Activated naive CD4-positive, alpha-beta T cell treated with Interleukin-2 at 50 U/mL for 16 hours (primary cell): ENCODE measurements at places on chromosomes 6 and 20.

GRCh38 chr6:74631564-74631963 is 574.3 kb downstream of the COL12A1 start:
- DNase-seq = no peak

- DNase-seq = no peak
Observed at GRCh38 chr6:28543651-28544610, 18.2 kb downstream of the GPX5 start.

GRCh38 chr6:97293198-97293696 is 10.2 kb upstream of the MMS22L start:
- no peak for DNase-seq

DNA sequence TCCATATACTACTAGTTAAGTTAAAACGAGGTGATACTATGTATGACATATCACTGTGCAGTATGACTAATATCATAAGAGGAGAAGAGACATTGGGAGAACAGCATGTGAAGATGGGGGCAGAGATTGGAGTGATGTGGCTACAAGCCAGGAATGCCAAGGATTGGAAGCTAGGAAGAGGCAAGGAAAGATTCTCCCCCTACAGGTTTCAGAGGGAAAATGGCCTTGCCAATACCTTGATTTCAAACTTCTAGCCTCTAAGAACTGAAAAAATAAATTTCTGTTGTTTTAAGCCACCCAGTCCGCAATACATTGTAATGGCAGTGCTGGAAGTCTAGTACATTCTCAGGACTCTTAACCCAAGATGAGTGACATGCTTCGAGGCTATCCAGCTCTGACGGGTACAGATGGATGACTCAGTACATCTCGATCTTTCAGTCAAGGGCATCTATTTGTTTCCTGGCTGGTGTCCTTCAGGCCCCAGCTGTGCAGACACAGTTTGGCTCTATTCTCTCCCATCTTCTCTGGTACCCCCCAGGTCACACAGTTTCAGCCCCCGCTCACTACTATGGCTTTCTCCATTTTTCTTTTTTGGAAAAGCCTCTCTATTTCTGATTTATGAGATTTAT is 55.5 kb upstream of the THEMIS start:
- DNase-seq = no peak

DNA sequence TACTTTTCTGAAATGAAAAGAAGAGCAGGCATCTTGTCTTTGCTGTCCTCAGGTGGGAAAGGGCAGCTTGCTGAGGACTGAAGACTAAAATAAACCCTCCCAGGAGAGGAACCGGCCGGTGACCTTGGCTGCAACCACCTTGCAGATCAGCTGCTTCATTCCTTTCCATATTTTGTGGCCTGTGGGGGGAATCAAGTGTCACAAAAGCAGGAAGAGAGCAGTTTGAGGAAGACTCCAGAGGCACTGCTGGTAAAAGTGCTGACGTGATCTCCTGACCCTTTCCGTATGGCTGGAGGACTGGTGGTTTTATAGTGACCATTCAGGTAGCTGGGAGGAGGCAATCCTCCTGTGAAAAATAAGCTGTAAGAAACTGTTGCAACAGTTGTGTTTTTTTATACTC is 157.0 kb downstream of the PLCB4 start:
- DNase-seq = no peak

- DNase-seq = no peak
Observed at GRCh38 chr6:79212859-79213258, 21.6 kb downstream of the HMGN3 start.

GRCh38 chr6:162728197-162728596 is 423 bp downstream of the PACRG start:
- DNase-seq = no peak

DNA sequence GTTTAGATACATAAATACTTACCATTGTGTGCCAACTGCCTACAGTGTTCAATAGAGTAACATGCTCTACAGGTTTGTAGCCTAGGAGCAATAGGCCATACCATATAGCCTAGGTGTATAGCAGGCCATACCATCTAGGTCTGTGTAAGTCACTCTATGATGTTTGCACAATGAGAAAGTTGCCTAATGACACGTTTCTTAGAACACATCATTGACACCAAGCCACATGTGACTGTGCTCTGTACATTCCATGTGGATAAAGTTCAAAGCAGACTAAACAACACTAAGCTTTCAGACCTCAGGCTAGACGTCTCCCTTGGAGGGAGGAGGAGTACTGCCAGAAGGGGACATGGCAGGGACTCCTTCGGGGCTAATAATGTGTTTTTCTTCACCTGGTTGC is 93.6 kb downstream of the KIF16B start:
- no peak for DNase-seq

DNA sequence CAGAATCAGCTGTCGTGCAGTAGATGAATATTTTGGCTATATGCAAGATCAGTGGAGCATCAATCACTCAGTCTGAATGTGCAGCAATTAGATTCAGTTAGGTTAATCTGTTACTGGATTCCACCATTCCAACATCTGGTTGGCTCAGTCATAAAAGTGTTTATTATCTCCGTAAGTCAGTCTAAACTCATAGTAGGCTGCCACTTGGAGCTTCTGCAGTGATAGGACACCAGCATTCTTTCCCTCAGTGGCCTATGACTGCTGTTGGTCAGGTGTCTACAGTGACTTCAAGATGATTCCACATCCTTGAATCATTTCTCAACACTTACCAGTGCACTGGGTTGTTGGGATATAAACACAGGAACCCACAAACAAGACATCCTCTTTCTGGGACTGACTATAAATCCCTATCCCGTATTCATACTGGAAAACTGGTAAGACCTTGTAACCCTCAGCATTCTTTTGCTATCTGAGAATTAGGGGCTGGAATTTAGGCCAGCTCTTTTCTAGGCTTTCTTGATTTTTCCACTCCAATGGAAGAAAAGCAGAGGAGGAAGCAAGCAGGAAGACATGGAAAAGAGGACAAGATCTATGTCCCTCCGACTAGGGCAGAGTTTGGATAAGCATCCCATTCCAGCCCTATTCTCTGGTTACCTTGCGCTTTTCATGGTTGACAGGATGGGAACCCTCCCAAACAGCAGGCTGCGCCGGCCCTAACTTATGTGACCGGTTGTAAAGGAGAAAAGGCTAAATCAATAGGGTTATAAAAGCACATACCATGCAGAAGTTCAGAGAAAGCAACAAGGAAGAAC is 919.6 kb downstream of the KIF16B start:
- DNase-seq = no peak

- DNase-seq = no peak
Observed at GRCh38 chr20:63005862-63006539, 763 bp downstream of the BHLHE23 start.

GRCh38 chr6:15280028-15280427 is 34.2 kb downstream of the JARID2 start:
- no peak for DNase-seq

DNA sequence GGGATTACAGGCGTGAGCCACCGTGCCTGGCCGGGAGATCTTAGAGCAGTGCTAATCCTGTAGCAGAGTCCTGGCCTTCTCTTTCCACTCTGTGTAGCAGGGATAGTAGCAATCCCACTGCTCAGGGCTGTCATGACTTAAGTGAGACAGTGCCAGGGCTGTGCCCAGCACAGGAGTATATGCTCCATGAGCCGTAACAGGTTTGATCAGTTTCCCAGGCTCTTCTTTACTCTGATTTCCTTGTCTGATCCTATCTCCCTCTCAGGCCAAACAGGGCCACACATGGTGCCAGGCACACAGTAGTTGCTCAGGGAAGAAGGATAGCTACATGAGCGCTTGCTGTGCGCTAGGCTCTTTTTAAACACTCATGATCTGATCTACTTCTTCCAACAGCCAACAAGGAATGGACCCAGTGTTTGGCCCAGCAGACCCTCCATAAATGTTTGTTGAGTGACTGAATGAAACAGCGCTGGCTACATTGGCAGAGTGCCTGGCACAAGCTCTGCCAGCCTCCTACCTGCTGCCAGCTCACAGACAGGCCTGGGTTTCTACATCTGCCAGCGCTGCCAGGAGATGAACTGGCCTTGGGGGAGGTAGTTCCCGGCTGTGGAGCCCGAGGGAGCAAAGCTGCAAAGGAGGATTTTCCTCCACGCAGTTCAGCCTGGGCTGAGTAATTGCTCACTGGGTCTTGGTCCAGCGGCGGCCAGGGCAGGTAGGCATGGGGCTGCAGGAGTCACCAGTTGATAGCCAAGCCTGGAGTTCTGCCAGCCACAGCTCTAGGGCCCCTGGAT is 36.9 kb downstream of the SNAI1 start:
- no peak for DNase-seq

DNA sequence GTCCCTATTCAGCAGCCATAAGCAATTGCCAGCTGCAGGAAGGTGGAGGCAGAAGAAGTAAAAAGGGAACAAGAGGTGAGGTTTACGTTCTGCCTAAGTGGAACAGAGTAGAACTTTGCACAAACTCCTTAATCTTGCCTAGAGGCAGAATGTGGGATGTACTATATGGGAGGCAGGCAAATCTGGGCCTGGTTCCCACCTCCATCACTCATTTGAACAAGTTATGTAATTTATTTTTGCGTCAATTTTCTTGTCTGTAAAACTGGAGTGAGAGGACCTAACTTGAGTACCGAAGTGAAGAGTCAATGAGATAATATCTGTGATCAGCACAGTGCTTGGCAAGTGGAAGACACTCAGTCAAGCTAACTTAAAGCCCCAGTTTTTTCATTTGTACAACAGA is 2.0 kb upstream of the TPBG start:
- no peak for DNase-seq

- no peak for DNase-seq
Observed at GRCh38 chr6:44224965-44225305, 1.5 kb downstream of the SLC29A1 start.

DNA sequence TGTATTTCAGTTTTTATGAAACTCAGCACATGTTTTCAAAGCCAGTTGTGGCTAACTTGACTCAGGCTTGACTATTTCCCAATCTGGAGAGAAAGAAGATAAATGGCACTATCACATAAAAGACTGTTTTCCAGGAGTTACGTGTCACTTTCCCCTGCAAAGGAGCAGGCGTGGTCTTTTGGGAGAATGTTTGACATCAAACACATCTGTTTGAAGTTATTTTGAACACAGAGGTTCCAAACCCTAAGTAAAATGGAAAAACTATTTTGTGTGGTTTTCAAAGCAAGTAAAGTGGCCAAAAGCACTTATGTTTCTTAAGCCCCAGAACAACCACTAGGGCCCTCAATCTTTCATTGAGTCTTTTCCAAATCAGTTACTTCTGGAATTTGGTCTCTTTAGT is 89.7 kb downstream of the FOXF2 start:
- no peak for DNase-seq

DNA sequence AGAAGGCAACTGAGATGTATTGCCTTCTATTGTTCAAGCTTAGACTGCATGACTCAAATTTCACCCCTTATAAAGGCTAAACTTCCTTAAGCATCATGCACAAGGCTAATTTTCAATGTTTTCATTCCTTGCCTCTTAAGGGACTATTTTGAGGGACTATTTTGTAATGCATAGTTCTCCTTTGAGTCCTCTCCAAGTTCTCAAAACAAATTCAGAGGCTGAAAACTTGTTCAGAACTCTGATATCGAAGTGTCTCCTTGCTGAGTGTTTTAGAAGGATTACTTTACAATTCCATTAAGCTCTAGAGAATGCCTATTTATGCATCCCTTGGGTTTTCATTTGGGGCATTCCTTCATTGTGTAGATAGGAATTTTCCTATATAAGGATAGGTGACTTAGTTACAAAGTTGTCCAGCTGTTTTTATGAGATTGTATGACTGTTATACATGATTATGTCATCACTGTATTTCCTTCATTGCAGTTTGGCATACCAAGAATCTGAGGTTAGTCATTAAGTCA is 41.7 kb downstream of the COL19A1 start:
- no peak for DNase-seq

DNA sequence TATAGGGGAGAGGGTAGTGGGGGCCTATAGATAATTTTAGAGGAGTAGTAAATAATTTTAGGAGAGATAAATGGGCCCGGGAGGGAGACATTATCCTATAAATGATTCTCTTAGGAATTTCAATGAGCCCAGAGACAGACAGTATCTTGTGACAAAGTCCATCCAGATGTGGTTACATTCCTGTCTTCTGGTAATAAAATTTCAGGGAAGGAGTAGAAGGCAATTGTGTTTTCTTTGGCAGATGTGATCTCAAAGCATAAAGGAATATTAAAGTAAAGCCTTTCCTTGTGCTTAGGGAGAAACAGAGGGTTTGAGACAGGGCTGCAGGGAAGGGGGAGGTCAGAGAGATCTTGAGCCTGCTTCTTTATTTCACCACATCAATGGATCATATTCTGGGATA is 979.8 kb upstream of the GJE1 start:
- no peak for DNase-seq

DNA sequence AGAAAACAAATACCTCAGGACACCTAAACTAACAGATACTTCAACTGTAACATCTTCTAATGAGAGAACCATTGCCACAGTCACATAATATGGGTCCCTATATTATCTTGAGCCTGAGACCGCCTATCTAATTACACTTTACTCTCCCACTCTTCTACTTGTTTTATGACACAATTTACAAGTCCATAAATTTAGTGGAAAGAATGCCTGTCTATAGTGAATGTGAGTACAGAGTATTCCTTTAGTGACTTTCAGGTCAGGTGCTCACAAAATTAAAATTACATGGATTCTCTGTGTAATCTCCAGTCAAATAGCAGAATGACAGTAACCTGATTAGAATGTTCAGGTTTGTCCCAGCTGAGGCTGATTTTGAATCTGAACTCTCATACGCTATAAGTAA is 624.1 kb downstream of the PKHD1 start:
- no peak for DNase-seq

- no peak for DNase-seq
Observed at GRCh38 chr6:65182681-65183080, 524.3 kb downstream of the EYS start.

DNA sequence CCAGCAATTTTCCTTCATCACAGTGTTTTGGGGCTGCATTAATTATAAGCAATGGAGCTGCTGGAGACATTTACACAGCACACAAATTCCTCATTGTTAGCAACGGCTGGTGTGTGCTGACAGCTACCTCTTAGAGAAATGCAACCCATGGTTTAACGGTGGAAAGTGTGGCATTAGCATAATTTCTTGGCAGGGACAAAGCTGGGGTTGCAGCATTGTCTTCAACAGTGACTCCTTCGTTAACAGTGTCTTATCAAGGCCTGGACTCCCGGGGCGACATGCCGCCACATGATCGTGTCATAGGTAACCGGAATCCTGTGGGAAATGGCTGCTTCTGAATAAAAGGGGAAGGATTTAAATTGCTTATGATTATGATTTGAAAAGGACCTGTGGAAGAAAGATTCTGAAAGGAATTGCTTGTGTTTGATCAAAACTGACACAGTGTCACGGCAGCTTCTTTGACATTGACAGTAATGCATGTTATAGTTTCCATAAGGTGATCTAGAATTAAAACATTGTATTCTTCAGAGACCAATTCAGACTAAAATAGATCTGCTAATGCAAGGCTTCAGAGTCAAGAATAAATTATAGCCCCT is 128.0 kb downstream of the UST start:
- DNase-seq = no peak

- no peak for DNase-seq
Observed at GRCh38 chr6:75499640-75500039, 6.0 kb upstream of the FILIP1 start.

DNA sequence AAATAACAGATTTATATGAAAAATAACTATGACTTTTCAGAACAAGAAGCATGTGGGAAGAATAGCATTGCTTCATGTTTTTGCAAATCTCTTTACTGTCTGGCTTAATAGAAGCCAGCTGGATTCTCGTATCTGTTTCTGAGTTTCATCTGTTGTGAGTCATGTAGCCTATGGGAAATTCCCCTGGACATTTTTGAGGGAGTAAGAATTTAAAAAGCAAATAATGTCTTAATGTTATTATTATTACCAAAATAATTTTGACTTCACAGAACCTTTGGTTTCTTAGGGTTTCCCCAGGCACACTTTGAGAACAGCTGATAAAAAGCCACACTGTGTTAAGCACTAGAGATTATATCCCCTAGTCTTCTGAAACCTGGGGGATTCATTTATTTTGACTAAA is 75.8 kb downstream of the SYCP2L start:
- DNase-seq = no peak
